ENCODE measurements at places on chromosomes 3 and 15.

DNA sequence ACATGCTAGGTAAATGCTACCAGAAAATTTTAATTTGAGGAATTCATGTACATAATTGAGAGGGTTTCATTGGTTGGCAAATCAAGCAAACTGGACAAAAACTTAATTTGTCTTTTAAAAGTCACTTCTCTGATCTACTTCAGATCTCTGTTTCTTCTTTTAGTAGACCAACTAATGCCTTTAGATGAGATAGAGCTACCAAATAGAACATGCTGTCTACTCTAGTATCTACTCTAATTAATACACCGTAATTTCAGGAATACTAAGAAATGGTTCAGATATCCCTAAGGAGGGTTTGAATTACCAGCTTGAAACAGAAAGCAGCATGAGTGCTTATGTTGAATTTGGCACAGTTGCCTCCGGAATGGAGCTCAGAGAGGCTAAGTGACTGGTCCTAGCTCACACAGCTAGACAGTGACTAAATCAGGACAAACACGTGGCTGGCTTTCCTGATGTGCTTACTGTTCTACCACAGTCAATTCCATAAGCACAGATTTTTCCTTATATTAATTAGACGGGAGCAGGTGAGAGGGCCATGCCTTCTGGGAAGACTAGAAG lies 225.1 kb downstream of the ITPR1 start:
- DNase-seq, result no peak

DNA sequence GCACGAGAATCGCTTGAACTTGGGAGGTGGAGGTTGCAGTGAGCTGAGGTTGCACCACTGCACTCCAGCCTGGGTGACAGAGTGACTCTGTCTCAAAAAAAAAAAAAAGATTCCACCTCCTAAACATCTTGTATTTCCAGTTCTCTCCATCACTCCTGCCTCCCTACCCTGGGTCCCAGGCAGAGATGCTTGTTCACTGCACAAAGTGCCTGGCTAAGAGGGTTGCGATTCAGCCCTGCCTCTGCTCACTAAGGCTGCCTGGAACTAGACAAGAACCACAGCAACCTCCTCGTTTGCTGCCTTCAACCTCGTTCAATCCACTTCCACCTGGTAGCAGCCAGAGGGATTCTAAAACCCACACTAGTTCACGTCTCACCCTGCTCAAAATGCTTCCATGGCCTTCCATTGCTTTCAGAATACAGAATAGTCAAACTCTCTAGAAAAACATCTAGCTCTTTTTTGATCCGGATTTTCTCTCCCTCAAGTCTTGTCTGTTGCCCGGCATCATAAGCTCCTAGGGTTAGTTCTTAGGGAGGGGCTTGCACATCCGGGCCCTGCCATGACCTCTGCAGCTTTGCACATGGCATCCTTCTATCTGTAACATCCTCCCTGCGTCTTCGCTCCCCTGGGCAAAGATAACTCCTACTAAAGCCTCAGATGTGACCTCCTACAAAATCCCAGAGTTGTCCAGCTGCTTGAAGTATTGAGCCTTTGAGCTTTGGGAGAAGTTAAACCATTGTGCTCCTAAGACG lies 1.0 kb upstream of the MCM2 start:
- no peak for DNase-seq

DNA sequence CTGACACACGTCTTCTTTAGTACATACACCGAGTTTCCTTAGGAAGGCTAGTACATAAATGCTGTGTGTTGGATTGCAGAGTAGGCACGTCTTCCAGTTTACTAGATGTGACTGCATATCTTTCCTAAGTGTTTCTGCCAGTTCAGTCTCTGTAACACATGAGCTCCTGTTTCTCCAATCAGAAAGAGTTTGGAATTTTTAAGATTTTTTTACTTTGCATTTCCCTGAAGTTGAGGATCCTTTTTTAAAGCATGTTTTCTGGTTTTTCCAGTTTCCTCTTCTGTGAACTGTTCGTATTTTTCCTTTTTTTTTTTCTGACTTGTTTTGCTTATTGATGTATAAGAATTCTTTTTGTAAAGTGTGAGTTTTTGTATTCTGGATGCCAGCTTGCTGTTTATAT lies 7.5 kb upstream of the POLR2M start:
- no peak for DNase-seq

DNA sequence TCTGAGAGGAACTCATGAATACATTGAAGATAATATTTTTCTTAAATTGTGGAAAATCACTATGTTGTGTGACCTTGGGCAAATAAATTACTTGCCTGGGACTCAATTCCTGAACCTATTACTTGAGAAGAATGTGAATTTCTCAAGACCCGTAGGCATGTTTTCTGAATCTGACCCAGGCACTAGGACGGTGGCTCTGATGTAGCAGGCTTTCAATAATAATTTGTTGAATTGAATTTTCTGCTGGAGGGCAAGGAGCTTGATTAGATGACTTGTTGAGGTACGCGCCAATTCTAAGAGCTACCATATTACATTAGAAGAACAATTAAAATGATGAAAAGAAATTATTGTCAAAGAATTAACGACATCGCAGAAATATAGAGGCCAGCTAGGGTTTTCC lies 150.2 kb upstream of the LRRC3B start:
- DNase-seq, result no peak

Data from sigmoid colon (tissue), 7 donors.